ENCODE measurements at places on chromosomes 5 and 9.

GRCh38 chr5:130335117-130335516 is 430.9 kb downstream of the CHSY3 start:
- no peak for DNase-seq

DNA sequence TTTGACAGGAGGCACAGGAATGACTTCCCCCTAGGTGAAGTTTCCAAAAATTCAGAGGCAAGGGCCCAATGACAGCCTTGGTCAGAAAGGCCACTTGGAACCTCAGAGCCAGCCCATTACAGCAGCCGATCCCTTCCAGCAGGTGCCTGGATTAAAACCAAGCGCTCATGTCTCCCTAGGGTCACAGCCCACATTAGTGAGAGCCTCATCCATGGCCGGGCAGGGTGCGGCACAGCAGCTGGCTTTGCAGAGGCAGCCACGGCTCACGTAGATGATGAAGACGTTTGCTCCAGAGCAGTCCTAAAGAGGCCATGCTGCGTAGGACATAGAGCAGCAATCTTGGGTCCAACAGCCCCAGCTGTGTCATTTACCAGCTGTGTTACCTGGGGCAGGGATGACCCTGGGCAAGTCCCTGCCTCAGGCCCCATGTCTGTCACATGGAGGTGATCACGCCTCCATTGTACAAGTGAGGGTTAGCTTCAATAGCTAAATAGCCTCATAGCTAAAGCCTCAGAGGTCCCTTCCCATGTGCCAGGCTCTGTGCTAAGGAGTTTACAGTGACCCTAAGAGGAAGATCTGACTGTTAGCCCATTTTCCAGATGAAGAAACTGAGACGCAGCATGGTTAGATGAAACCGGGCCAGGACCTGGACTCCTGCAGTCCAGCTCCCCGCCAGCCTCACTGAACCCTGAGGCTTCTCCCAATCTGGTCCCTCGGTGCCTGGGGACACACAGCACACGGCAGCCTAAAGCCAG is 39.2 kb downstream of the NEK6 start:
- no peak for DNase-seq

DNA sequence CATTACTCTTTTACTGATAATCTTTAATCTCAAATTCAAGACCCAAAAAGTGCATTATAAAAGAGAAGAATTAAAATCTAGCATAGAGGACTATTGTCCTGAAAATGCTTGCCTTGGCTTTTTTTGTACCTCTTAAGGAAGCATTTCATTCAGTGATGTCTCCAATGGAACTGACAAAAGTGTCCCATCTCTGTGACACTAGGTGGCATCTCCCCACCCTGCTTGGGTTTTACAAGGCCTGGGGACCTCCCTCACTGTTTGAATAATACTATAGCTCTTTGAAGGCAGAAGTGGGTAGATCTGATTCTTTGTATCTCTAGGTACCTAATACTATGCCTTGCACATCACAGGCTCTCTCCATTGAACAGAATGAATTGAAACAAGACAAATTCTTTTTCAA is 180.6 kb downstream of the EPB41L4A start:
- DNase-seq, result no peak

GRCh38 chr9:75452512-75452911 is 364.2 kb downstream of the OSTF1 start:
- DNase-seq, result no peak

DNA sequence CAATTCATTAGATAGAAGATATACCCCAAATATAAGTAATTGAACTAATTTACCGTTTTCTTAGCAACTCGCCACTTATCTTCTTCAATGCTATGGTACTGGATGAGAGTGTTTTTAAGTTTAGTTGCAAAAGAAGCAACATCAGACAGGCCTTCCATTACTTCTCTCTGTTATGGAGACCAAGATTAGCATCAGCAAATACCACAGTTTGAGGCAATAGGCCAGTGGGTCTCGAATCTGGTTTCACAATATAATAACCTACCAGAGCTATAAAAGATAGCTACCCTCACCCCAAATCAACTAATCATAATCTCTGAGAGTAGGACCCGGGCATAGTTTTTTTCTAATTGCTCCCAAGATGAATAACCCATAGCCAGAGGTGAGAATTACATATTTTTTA is 5.1 kb downstream of the STARD4 start:
- DNase-seq, result no peak

GRCh38 chr9:125654121-125654520 is 52.9 kb downstream of the MAPKAP1 start:
- DNase-seq, result no peak

- no peak for DNase-seq
These were observed 14.8 kb downstream of the STXBP1 start for GRCh38 chr9:127626752-127627493.

- no peak for DNase-seq
These were observed 26.6 kb upstream of the OBP2B start for GRCh38 chr9:133235549-133236222.

Data from effector CD4-positive, alpha-beta T cell (primary cell).